ENCODE measurements at places on chromosomes 2 and 18. TPM values are rescaled to one million over a fixed set of nuclear protein-coding genes. Genes with fewer than 3 reads are reported as not detected.
A peak's percentile ranks its signal among the peaks of the same experiment; 100 is the strongest.

DNA sequence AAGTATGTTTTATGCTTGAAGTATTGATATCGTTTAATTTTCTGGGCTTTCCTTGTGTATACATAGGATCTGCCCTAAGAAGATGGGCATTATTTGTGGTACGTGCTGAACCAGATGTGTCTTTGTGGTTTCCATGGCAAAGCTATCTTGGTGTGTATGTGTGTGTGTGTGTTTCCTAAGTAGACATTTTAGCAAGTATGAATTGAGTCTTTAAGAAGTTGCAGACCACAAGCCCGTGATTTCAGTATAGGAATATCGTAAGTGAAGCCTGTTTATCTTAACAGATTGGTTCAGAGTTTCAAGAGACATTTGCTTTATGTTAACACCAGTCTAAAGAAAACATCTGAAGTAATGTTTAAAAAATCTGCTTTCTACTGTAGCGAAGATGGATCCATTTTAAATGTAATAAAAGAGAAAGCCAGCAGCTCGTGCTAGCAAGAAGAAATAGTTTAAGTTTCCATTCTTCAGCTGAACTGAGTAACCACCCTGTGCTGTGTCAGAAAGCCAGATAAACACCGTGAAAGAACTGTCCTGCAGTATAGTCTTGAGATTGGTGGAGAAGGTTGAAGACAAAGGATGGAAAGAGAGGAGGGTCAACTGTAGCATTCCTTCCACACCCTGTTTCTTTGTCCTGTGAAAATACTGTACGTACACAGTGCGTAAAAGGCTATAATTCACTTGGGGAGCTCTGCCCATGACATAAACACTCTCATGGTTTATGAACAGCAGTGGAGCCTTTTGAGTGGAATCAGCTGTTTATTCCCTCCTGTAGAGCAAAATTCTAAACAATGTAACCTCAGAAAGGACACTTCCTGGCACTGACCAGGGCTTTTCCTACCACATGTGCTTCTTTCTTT is 91.9 kb upstream of the FOSL2 start:
- H3K27ac ChIP-seq = peak overlapping the region; percentile 85
- no peak overlapping the region for H3K4me3 ChIP-seq
- DNase-seq = no peak

DNA sequence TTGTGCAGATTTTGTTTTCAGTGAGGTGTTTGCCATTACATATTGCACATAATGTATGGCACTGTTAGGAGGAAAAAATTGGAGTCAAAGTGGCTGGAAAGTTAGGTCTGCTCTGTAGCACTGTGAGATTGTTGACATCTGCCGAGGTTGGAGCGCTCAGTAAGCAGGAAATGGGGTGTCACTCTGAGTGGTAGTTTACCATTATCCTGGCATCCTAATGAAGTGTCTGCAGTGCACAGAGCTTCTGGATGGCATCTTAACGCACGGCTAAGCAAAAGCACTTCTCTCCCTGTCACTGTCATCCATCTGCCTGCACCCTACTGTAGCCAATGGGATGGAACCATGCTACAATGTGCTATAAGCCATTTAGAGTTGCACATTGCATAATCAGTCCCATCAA is 561.9 kb downstream of the ARHGAP15 start:
- H3K27ac ChIP-seq = no peak overlapping the region
- no peak overlapping the region for H3K4me3 ChIP-seq
- DNase-seq = no peak
- no peaks in the 10 kb centered on the region for H3K27me3 ChIP-seq
- no peaks in the 10 kb centered on the region for H3K4me1 ChIP-seq
- H3K36me3 ChIP-seq = no peaks in the 10 kb centered on the region

GRCh38 chr2:224948859-224949258 is 93.4 kb downstream of the DOCK10 start:
- no peak overlapping the region for H3K27ac ChIP-seq
- DNase-seq = no peak
- H3K27me3 ChIP-seq = no peaks in the 10 kb centered on the region
- H3K36me3 ChIP-seq = no peaks in the 10 kb centered on the region
- no peaks in the 10 kb centered on the region for H3K4me1 ChIP-seq
- H3K4me3 ChIP-seq = no peak overlapping the region

- no peak overlapping the region for H3K27ac ChIP-seq
- H3K36me3 ChIP-seq = no peaks in the 10 kb centered on the region
- H3K27me3 ChIP-seq = no peaks in the 10 kb centered on the region
- DNase-seq = peak; percentile 7
Measured at GRCh38 chr2:196372811-196373664, 201.7 kb upstream of the STK17B start.

GRCh38 chr2:65291216-65292105 is 63.8 kb downstream of the ACTR2 start:
- DNase-seq = no peak
- no peaks in the 10 kb centered on the region for H3K27me3 ChIP-seq
- H3K36me3 ChIP-seq = no peaks in the 10 kb centered on the region
- no peak overlapping the region for H3K27ac ChIP-seq
- no peak overlapping the region for H3K4me3 ChIP-seq

GRCh38 chr2:61538920-61539520 is 864 bp upstream of the XPO1 start:
- DNase-seq = peak; percentile 8
- peak overlapping the region; percentile 99 for H3K27ac ChIP-seq
- H3K4me1 ChIP-seq = peaks cover 9% of the 10 kb centered on the region

DNA sequence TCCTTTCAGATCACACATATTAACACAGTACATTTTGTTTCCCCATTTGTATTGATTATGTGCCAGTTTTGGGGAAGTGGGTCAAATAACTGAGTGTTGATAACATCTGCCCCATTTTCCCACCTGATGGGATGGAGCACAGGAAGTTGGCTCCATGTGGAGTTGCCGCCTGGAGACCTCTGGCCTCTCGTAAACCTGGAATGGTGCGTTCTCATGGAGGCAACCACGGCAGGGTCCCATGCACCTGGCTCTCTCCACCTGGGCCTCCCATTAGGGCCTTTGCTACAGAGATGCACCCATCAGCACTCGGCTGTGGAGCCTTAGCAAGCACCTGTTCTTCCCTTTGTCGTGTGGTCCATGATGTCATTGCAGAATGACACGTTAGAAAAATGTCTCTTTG is 130.6 kb downstream of the MBP start:
- DNase-seq = no peak
- no peak overlapping the region for H3K27ac ChIP-seq
- peaks cover 38% of the 10 kb centered on the region for H3K4me1 ChIP-seq
- no peaks in the 10 kb centered on the region for H3K27me3 ChIP-seq
- H3K4me3 ChIP-seq = no peak overlapping the region

GRCh38 chr2:189163889-189164288 is 15.7 kb downstream of the COL5A2 start:
- H3K36me3 ChIP-seq = no peaks in the 10 kb centered on the region
- no peaks in the 10 kb centered on the region for H3K27me3 ChIP-seq
- no peaks in the 10 kb centered on the region for H3K4me1 ChIP-seq
- H3K27ac ChIP-seq = peak overlapping the region; percentile 64

DNA sequence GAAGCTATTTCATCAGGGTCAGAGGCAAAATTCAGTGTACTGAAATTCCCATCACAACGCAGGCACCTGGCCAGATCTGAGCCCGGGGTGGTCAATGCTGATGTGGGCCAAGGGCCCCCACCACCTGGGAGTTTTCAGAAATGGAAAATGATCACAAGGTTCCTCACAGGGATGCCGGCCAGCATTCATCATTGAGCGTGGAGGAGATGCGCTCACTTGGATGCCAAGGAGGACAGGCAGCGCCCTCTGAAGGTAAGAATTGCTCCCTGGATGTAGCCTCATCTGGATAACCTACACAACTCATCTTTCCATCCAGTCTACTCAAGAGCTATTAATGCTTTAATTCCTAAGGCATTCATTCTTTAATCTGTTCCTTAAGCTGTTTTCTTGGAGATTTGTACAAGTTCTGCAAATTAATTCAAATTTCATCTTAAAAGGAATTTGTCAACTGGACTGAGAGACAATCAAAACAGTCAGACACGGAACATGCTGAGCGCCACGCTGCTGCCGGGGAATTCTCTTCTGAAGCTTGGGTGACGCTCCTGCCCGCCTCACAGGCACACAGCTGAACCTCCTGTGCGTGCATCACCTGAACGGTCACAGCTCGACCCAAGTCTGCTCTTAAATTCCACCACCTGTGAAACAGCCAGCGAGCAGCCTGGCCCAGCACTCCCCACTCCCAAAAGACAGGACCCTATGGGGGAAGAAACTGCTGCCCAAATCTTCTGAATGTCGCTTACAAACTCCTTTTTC is 206.7 kb downstream of the HDAC4 start:
- H3K27ac ChIP-seq = peak overlapping the region; percentile 93
- H3K27me3 ChIP-seq = no peaks in the 10 kb centered on the region
- peaks cover 31% of the 10 kb centered on the region for H3K36me3 ChIP-seq
- peaks cover 77% of the 10 kb centered on the region for H3K4me1 ChIP-seq
- no peak for DNase-seq
- no peak overlapping the region for H3K4me3 ChIP-seq

DNA sequence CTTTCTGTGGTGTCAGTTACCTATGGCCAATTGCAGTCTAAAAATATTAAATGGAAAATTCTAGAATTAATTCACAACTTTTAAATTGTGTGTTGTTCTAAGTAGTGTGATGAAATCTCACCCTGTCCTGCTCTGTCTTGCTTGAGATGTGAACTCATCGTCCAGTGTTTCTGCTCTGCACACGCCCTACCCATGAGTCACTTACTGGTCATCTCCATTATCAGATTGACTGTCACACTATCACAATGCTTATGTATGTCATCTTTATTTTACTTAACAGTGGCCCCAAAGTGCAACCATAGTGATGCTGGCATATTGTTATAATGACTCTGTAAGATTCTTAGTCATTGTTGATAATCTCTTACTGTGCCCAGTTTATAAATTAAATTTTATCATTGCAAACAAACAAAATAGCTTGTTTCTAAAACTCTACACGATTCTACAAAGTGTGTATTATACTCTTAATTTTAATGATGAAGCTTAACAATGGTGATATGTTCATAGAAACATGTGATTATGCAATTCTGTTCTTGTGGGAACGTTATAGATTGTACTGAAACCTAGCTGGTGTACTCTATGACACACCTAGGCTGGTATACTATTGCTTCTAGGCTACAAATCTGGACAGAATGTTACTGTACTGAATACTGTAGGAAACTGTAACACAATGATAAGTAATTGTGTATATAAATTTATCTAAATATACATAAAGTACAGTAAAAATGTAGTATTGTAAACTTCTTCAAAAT is 1086.8 kb upstream of the PIK3C3 start:
- no peaks in the 10 kb centered on the region for H3K36me3 ChIP-seq
- H3K4me3 ChIP-seq = no peak overlapping the region

DNA sequence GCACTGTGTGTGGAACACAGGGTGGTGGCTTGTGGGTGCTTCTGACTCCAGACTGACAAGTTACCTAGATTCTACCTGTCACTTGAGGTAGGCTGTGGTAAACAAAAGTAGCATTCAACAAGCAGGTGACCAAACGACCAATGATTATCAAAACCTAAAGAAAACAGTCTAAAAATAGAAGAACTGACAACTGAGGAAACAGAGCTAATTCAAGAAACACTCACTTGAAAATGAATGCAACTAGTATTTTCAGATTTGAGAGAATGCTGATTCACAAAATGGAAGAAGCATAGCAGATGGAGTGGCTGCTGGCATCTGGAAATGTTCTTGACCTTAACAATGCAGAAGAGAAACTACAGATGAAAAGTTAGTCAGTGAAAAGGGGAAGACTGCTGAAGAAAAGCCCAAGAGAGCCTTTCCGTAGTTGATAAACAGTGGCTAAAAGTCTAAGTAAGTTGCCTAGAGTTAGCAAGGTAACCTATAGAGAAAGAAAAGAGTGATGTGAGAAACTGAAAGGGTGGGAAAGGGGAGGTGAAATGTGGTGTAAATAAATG is 170.4 kb downstream of the NCK2 start:
- H3K27me3 ChIP-seq = no peaks in the 10 kb centered on the region
- DNase-seq = no peak
- H3K4me1 ChIP-seq = peaks cover 19% of the 10 kb centered on the region
- no peaks in the 10 kb centered on the region for H3K36me3 ChIP-seq

GRCh38 chr18:59432803-59433597 is 73.9 kb upstream of the LMAN1 start:
- DNase-seq = no peak
- H3K27ac ChIP-seq = no peak overlapping the region
- H3K4me3 ChIP-seq = no peak overlapping the region

- no peaks in the 10 kb centered on the region for H3K4me1 ChIP-seq
- no peak for DNase-seq
- H3K27ac ChIP-seq = no peak overlapping the region
Measured at GRCh38 chr2:172698041-172698863, 37.4 kb upstream of the RAPGEF4 start.

DNA sequence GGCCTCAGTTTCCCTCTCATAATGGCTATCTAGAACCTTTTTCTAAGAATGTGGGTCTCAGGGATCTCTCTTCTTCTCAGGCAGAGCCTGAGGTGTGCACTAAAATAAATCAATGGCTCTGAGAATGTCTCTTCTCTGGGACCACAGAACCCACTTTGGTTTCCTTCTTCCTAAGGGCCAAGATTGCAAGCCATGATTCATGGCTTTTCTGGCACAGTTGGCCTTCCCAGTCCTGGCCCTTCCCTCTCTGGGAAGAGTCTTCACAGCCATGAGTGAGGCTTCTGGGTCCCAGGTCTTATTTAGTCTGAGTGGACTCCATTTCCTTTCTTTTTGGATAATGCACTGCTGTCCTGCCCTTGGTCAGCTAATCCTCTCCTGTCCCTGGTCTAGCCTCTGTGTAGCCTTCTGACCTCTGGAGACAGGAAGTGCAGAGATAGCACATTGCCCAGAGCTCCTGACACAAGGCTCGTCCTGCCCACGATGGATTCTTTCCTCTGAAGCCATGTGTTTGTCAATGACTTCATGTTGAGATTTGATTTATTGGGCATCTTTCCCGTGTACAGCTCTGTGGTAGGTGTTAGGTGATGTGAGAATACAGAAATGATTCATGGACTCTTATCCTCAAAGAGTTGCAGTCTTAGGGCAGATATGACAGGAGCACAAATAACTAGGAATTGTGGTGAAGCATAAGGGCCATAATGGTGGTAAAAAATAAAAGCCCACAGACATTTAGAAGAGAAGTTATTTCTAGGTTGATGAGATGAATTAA is 245.0 kb downstream of the CLIP4 start:
- H3K27me3 ChIP-seq = no peaks in the 10 kb centered on the region
- H3K27ac ChIP-seq = no peak overlapping the region
- H3K4me1 ChIP-seq = no peaks in the 10 kb centered on the region
- H3K4me3 ChIP-seq = no peak overlapping the region
- H3K36me3 ChIP-seq = no peaks in the 10 kb centered on the region

GRCh38 chr2:45477546-45477945 is 133.5 kb downstream of the SRBD1 start:
- no peak for DNase-seq
- no peak overlapping the region for H3K27ac ChIP-seq
- H3K27me3 ChIP-seq = no peaks in the 10 kb centered on the region
- H3K4me3 ChIP-seq = no peak overlapping the region
- no peaks in the 10 kb centered on the region for H3K4me1 ChIP-seq

- H3K4me1 ChIP-seq = no peaks in the 10 kb centered on the region
- H3K27ac ChIP-seq = no peak overlapping the region
- no peaks in the 10 kb centered on the region for H3K36me3 ChIP-seq
- DNase-seq = no peak
- no peak overlapping the region for H3K4me3 ChIP-seq
- no peaks in the 10 kb centered on the region for H3K27me3 ChIP-seq
Measured at GRCh38 chr2:56971383-56971974, 787.7 kb downstream of the CCDC85A start.

The C2orf80 gene
- 15.7 TPM for total RNA-seq

The MDH1B gene
- 6.7 TPM for total RNA-seq

The GCFC2 gene
- total RNA-seq = 31.7 TPM

Data from spinal cord (tissue), 10 donors.